ENCODE measurements at places on chromosomes 5 and 9.

DNA sequence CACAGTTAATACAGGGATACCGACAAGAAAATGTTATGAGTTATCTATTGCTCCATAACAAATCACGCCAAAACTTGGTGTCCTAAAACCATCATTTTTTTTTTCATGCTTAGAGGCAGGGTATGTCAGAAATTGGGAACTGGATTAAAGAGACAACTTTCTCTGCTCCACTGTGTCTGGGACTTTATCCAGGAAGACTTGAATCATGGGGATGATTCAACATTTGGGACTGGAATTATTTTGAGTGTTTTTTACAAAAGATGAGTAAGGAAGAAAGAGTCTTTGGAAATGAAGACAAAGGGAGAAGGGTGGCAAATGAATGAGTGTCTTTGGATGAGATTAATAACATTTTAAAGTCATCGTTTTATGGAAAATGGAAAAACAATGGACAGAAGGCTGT is 1883.7 kb upstream of the C9orf72 start:
- DNase-seq, result no peak

GRCh38 chr5:5141625-5142525 is 1.7 kb downstream of the ADAMTS16 start:
- peak; percentile 15 for DNase-seq

- DNase-seq, result no peak
These were observed 11.8 kb upstream of the TGFBI start for GRCh38 chr5:136016945-136017530.

DNA sequence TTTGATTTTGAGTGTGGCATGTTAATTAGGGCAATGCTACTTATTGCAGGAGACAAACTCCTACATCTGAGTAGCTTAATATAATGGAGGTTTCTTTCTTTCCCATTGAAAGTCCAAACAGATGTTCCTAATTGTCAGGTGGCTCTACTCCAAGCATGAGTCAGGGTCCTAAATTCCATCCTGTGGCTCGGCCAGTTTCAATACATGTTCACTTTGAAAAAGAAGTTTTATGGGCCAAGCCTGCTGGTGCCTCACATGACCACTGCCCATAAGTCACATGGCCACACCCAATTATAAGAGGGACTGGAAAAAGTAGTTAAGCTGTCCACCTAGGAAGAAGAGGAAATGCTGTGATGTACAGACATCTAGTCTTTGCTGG is 170.4 kb downstream of the ARRDC3 start:
- DNase-seq, result no peak
